Kasumi-1 (cell line): ENCODE measurements at places on chromosomes 1 and 21.

DNA sequence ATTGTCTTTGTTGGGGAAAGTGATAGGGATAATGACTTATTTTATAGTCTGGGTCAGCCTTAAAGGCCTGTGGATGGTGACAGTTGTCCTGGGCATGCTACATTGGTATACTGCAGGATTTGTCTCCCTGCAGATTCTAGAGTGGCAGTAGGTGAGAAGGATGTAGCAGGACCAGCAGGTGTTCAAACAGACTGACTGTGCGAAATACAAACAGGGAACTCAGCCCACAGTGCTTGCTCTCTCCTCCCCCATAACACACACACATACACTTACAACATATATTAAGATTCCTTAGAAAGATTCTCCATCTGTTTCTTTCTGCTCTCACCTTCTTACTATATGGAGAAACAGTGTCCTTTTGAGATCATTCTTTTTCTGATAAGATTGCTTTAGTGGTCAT is 6.9 kb downstream of the PDE4B start:
- DNase-seq = no peak

DNA sequence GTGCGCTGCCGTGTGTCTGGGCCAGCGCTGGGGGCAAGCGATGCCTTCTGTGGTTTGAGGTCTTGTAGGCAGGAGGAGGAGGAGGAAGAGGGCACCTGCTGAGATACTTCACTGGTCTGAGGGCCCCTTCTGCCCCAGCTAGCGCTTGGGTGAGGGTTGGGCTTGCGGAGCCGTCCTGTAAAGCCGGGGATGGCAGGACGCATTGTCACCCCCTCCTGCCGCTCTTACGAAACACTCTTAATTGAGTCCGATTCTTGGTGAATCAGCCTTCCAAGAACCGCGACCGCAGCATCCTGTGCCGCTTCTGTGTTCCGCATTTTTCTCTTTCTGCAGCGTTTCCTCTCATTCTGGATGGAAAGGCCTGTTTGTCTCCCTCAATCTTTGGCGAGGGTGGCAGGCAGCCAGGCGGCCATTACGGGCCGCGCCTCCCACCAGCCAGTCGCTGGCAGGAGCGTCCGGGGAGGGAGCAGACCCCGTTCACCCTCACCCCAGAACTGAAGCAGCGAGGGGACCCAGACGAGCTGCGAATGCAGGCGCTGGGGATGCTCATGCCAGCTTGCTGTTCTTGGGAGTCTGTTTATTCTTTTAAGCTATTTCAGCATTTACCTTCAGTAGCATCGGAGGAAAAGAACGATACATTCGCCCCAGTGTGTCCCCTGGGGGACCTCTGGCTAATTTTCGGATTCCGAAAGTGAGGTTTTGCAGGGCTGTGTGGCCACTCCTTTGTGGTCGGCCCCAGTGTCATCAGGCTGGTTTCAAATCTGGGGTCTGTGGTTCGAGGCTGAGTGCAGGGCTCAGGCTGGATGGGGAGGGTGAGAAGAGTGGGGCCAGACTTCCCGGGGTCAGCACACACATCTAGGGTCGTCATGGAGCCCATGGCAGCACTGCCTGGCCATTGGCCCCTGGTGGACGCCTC is 62.7 kb downstream of the SKI start:
- peak; percentile 100 for DNase-seq

DNA sequence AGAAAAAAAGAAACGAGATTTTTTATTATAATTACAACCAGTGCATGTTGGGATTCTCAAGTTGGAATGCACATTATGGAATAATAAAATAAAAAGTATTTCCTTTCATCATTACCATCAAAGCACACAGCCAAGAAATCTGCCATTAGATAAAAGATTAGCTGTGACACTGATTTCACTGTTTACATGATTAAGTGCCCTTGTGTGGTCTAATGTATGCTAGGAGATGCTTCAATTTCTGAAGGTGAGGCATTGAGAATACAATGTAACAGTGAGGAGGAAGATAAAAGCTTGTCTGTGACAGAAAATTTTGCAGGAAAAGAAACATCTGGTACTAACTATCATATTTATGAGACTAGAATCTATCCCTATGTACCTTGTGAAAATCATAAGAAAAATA is 409.7 kb upstream of the PRMT6 start:
- no peak for DNase-seq

GRCh38 chr1:82343381-82343780 is 542.6 kb downstream of the ADGRL2 start:
- DNase-seq = no peak

- DNase-seq = no peak
These were observed 646.0 kb upstream of the TMPRSS15 start for GRCh38 chr21:19049567-19049966.

DNA sequence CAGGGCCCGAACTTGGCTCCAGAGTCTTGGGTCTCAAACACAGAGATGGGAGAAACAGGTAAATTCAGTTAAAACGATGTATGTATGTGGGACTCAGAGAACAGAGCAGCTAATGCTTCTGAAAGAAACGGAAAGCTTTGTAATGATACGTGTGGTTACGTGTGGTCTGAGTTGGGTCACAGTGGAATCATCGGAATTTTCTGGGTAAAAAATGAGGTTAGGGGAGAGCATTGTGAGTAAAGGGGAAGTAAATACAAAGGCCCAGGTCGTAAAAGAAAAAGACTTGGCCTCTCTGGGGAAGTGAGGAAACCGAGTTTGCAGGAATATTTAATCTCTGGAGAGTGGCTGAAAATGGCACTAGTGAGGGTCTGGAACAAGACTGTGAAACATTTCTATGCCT is 8.3 kb downstream of the NHLH2 start:
- no peak for DNase-seq

DNA sequence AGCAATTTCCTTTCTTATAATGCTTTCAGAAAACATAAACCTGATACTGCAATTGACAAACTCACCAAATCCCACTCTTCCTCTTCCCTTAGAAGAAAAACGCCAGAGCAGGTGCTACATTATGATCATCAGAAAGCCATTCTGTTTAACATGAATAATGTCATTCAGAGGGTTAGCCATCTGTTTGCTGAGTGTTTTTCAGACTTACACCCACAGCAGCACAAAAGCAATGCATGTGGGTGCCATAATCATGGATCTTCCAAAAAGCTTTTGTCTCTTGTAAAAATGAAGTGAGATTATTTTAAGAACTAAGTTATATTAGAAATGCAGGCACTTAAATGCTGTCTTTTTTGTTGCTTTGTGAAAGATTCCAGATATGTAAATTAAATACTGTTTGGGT is 204.6 kb upstream of the TMPRSS15 start:
- DNase-seq = no peak

DNA sequence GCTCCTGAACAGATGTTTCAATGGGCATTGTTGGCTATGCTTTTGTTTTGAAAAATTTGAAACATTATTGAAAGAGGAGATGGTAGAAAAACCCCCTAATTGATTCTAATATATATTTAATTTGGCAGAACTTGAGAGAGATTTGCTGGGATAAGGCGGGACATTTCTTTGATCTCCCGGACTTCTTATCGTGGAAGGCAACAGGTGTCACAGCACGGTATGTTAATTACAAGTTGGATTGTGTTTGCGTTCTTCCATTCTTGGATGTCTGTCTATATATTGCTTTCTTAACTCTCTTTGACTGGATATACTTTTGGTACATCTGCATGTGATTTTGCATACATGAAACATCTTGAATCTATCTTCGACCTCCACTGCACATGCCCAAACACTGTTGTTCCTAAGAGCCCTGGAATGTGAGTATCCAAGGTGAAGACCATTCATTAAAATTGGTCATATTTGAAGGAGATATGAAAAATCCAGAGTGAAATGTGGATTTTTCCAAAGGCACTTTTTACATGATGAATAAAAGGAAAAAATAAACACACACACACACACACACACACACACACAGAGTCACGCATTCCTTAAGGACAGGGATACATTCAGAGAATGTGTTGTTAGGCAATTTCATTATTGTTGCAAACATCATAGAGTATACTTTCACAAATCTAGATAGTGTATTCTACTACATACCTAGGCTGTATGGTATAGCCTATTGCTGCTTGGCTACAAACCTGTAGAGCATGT is 81.9 kb downstream of the FGGY start:
- no peak for DNase-seq

DNA sequence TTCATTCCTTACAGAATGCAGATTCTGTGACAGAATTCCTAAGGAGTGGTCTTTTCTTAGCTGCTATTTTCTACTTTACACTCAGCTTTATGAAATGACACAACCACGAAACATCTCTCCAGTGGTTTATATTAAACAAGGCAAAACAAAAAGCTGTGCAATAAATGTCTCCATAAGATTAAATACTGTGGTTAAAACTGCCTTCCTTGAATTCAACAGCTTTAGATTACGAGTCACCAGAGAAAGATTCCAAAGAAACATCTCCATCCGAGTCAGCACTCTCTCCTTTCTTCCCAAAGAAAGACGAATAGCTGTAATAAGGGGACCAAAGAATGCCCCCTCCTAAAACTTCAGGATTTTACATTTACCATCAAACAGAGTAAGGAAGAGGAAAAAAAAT is 4.6 kb upstream of the C1orf87 start:
- DNase-seq = no peak

DNA sequence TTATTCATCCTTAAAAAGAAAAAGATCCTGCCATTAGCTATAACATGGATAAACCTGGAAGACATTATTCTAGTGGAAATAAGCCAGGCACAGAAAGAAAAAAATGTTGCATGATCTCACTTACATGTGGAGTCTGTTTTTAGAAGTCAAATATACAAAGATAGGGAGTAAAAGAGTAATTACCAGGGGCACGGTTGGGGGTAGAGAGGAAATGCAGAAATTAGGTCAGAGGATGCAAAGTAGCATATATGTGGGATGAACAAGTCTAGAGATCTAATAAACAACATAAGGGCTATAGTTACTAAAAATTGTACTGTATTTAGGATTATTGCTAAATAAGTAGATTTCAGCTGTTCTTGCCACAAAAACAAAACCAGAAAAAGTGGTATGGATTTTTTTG is 61.4 kb upstream of the CD53 start:
- no peak for DNase-seq
